ENCODE measurements at places on chromosomes 11 and 22.

GRCh38 chr11:112499153-112499880, 238.7 kb upstream of the PLET1 start:
- DNase-seq: peak; percentile 28

GRCh38 chr11:129307162-129307561, 68.5 kb upstream of the BARX2 start:
- no peak for DNase-seq

GRCh38 chr11:57163160-57163868, 18.4 kb upstream of the LRRC55 start:
- no peak for DNase-seq

DNA sequence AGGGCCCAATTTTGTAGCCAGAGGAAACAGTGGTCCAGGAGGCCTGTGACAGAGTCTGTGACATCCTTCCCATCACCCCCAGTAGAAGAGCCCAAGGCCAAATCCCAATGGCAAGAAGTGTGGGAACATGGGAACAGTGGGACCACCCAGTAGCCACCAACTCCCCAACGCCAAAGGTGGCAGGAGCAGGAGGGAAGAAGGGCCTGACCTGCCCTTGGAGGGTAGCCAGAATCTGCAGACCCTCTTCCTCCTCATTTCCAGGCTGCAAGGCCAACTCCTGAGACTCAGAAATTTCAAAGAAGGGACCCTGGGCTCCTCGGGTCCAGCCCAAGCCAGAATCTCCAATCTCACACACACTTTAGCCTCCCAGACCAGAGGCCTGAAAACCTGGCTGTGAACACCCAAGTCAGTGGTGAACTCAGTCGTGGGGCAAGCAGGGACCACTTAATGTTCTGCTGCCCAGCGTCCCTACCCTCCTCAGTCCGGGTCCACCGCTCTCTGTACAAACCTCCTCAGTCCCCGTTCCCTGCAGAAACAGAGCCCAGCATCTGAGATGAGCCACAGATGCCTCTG, 6.2 kb downstream of the RAB3IL1 start:
- DNase-seq: no peak

GRCh38 chr22:37803639-37804351, 3.9 kb upstream of the GCAT start:
- DNase-seq: no peak

DNA sequence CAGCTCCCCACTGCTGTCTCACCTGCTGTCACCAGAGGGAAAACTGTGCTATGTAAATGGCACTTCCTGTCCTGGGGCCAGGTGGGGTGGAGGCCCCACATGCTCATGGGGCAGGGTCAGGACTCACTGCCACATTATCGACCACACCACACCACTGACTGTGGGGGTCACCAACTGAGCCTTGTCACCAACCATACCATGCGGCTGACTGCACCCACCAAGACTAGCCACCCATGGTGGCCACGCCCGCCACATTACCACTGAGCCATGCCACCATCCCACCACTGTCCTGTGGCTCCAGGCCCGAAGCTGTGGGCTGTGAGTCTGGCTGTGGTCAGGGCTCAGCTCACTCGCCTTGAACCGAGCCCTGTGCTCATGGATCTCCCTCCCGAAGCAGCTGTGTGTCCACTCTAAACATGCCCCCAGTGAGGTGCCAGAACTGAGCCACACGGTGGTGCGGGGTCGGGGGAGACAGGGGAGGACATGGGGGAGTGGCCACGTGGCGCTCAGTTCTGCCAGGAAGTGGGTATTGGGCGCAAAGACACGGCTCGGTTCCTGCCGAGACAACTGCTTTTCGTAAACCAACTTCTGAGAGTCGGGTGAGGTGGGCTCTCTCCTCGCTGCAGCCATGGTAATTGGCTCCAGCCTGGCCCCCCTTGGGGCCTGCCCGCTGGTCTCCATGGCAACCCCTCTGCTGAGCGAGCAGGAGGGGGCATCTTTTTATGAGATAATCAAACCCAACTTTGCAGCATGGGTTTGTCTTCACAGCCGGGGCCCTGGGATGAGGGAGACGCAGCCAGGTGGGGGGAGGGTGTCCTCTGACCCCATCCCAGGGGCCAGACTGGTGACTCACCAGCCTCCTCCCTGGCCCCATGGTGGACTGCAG, 23.2 kb downstream of the RTN4R start:
- no peak for DNase-seq

DNA sequence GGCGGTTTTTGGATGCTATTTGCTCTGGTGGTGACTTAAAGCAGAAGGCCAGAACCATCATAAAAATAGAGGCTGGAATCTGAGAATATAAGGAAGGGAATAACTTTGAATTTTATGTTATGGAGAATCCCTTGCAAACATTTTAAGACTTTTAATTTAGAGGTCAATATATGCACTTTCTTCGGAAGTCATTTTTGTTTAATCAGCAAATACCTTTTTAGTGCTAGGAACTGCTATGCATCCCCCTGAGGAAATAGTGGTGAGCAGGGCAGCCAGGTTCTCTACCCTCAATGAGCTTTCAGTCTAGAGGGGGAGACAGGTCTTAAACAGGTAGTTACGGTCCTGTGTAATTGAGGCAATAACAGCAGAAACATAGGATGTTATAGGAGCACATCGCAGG, 266.5 kb upstream of the MPPED2 start:
- no peak for DNase-seq

DNA sequence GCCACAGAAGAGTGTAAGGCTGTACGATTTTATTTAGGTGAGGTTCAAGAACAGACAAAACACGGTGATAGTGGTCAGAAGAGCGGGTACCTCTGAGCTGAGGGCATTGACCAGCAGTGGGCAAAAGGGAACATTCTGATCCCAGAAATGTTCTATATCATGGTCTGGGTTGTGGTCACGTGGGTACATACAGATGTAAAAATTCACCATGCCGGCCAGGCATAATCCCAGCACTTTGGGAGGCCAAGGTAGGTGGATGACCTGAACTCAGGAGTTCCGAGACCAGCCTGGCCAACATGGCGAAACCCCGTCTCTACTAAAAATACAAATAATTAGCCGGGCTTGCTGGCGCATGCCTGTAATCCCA, 31.1 kb upstream of the GCAT start:
- no peak for DNase-seq

GRCh38 chr11:69700278-69701140, 3.3 kb downstream of the FGF19 start:
- peak; percentile 71 for DNase-seq

DNA sequence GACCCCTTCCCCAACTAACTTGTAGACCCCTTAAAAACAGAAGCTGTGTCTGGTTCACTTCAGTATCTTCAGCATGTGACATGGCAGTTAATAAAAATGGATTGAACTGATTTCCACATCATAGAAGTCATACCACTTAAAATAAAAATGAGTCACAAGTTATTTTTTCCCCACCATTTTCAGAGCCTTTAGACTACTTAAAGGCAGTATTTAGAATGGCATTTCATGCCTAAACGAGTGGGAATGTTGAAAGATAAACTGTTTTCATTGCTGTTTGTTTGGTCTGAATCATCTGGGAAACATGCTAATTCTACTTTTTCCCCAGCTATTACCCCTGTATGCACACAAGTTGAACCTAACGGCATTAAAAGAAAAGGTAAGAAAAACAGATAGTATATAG, 324.0 kb downstream of the RAB38 start:
- no peak for DNase-seq

DNA sequence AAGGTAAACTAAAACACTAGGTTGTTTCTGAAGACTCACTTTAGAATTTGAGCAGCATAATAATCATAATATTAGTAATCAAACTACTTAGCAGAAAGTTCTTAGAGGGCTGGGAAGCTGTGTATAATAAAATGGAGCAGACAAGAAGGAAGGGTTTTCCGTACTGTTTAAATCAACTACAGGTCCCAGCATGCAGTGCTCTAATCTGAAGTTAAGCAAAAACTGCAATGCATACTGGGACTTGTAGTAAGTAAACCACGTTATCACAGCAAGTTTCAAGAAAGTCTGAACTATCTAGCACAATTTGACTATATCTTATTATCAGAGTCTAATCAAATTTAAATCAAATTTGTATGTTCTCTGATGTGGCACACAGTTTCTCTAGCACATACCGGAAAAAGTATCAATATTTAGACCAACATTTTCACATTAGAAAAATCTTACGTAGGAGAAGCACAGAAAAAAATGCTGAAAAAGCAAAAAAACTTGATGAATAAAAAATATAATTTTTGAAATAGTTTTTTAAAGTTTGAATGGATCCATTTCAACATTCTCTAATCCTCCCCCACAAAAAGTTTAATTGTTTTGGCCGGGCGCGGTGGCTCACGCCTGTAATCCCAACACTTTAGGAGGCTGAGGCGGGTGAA, 8.2 kb downstream of the PHF21A start:
- DNase-seq: peak; percentile 9

DNA sequence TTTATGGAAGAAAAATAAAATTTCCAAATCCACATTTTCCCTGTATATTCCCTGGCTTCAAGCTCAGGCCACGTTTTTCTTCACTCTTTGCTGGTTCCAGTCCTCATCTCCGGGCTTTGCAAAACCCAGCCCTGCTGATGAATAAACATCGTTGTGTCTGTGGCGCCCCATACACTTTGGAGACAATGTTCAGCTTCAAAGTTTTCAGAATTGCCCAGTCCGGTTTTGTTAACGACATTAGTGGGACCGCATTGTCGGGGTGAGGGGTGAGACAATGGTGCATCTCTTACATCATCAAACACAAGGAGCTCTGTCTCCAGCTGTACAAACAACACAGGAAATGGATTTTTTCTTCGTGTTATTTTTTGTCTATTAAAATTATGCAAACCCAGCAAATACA, 53.4 kb upstream of the HTATIP2 start:
- peak; percentile 41 for DNase-seq

- DNase-seq: no peak
These were observed at the start of gene FGF19 for GRCh38 chr11:69703768-69704507. FGF19 (minus strand) TSS chr11:69704022; CDS start chr11:69703876, 146 bp downstream.

DNA sequence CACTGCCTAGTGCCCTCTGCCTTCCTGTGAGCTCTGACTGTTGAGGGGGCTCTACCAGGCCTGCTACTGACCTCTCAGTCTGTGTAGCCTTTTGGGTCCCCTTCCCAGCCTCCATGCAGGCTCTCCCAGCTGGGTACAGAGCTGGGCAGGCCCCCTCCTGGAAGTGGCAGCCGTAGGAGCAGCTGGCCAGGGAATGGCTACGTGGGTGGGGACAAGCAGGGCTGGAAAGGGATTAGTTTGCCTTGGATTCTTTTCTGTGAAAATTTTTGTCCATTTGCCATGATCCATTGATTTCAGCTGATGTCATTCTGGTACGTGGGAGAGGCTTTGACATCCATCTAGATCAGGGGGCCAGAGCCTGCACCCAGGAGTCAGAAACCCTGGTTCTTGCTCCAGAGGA, 23.9 kb upstream of the NECTIN1 start:
- no peak for DNase-seq

- no peak for DNase-seq
These were observed 131.9 kb downstream of the MPPED1 start for GRCh38 chr22:43543522-43544288.

GRCh38 chr11:75715688-75716087, 1.9 kb upstream of the MOGAT2 start:
- no peak for DNase-seq

GRCh38 chr22:19783586-19784383, 23.2 kb downstream of the TBX1 start:
- no peak for DNase-seq

DNA sequence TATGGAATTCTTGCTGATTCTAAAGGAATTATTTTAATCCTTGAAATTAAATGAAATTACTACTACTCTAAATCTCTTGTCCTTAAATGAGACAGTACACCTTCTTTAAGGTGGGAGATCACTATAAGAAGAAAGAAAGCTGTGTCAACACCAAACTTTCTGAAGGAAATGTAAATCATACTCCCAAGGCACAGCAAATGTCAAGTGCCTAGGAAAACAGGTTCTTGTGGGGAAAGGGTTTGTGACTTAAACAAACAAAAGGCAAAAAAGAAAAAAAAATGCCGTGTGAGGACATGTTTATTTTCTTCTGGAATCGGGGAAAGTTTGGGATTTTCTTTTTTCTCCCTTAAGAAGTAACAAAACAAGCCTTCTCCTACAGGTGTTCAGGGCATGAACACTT, 745.1 kb downstream of the DLG2 start:
- DNase-seq: no peak

DNA sequence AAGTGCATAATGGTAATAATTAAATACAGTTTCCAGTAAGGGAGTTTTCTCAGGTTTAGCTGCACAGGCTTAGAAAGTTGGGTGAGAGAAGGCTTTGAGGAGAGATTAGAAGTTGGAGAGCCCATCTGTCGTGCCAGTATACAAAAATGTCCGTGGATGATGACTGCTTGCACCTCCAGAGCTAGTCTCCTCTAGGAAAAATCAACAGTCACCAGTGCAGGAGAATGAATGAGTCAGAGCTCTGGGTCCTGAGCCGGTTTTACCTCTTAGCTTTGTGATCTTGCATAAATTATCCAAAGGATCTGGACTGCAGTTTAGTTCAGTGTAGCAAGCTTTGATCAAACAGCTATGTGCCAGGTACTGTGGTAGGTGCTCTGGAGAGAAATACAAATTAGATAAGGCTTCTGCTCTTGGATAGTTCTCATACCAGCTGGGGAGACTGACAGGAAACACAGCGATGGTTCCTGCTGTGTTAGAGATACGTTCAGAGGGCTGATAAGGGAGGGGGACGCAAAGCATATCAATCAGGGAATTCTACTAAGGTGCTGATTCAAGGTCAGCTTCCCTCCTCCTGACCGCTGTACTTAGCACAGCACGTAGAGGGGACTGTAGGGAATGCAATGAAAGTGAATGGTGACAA, 125.9 kb downstream of the TEAD1 start:
- peak; percentile 79 for DNase-seq

Measured in NCI-H774 (cell line).